ENCODE measurements at places on chromosomes 7 and 10. TPM values are rescaled to one million over a fixed set of nuclear protein-coding genes. Genes with fewer than 3 reads are reported as not detected.

CHN2 gene
- total RNA-seq = 3.5 TPM

SEMA3D gene
- 0.20 TPM for total RNA-seq

SMKR1 gene
- 1.0 TPM for total RNA-seq

TMEM236 gene
- total RNA-seq = 0.10 TPM

OAT gene
- 112 TPM for total RNA-seq

SLC26A4 gene
- 0.87 TPM for total RNA-seq

HHEX gene
- total RNA-seq = 0.40 TPM

GIMAP5 gene
- 0.20 TPM for total RNA-seq

PON2 gene
- 172 TPM for total RNA-seq

- no peak for DNase-seq
Observed at GRCh38 chr10:132263866-132264265, 43.9 kb downstream of the STK32C start.

- no peak for DNase-seq
Observed at GRCh38 chr10:20931156-20931795, 34.2 kb upstream of the NEBL start.

DNA sequence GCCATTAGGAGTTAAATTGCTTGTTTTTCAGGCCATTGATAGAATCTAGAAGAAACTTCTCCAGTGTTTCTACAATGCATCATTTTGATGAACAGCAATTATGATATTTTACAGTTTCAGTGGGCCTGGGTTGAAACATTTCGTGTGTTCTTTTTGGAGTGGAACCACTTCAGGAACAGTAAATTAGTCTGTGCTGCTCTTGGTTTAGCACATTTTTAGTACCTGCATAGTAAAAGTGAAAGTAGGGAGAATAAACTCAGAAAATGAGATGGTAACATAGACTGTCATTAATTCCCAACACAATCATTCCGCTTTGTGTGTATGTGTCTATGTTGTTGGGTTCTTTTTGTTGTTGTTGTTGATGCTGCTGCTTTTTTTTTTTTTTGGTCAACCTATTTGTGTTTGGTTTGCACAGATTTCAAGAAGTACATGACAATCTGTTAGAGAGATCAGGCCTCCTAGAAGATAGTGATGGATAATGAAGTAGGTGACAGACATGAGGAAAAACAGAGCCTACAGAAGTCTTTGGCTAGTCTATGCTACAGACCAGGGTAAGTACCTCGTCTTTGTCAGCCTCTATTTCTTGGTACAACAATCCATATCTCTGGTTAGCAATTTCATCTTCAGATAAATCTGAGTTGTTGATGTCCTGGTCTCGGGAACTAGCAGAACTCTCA lies 154.0 kb upstream of the TARP start:
- no peak for DNase-seq

DNA sequence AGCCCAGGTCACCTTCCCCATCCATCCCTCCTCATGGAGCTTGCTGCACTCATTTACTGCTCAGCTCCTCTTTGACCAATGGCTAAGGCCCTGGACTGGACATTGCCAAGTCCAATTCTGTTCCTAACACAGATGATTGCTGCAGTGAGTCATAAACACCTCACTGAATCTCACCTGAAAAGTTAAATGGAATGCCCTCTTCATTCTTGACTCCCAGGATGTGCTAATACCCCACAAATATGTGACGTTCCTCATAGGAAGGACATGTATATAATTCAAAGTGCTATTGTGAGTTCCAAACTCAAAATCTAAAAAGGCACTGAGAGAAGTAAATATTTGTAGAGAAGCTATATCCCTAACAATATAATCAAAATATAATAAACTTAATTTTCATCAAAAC lies 73.5 kb upstream of the DLX6 start:
- no peak for DNase-seq

DNA sequence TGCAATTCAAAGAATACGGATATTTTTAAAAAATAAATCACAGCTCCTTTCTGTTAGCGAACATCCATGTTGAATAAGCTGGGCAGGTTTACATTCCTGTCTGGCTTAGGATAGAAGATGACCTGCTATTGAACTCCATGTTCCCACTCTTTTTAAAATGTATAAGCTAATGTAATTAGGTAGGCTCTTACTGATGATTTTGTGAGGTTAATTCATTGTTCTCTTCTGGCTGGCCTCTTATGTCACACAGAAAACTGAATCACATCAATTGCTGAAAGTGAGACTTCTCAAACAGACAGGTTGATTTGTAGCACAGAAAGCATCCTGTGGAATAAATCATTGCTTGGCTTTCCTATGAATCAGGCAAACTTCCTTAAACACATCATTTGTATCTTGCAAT lies 24.2 kb downstream of the HGF start:
- DNase-seq = no peak

- DNase-seq = no peak
Observed at GRCh38 chr7:92034116-92034515, 93.5 kb downstream of the AKAP9 start.

- no peak for DNase-seq
Observed at GRCh38 chr7:69696054-69696591, 97.8 kb downstream of the AUTS2 start.

DNA sequence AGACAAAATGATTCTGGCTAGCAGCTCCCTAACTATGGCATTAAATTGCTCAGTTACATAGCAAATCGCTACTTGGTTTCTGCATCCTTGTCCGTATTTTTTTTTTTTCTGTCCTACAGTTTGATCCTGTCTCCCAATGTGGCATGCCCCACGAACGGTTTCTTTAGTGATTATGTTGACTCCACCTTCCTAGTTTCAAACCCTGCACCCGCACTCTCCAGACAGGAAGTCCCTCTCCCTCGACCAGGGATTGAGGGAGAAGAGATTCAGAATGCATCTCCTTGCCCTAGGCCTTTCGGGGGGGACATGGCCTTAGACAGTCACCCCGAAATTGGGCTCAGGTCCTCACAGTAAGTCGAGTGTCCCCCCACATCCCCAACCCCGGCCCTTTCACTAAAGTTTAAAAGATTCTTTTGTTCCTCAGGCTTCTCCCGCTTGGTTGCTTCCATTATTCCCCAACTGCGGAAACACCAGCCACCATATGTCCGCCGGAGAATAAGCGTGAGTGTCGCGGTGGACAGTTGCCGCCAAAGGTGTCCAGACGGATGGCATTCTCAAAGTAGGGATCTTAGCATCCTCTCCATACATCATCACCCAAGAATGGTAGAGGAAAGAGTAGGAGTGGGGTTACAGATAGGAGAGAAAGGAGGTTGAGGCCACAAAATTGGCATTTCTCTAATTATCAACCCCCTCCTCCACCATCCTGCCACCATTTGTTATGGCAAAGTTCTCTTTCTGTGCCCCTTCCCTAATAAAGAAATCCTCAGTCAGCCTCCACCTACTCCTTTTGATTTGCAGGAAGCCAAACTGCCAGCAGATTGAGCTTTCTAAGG lies 7.3 kb downstream of the EVX1 start:
- no peak for DNase-seq

DNA sequence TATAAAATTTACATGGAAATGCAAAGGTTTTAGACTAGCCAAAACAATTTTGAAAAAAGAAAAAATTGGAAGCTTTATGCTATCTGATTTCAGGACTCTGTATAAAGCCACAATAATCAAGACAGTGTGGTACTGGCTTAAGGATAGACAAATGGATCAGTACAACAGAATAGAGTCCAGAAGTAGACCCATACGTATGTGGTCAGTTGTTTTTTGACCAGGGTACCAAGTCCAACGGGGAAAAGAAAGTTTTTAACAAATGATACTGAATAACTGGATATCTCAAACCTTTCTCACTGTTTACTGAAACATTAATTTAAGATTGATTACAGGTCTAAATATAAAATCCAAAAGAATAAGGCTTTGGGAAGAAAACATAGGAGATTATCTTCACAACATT lies 79.7 kb downstream of the PODXL start:
- no peak for DNase-seq

GRCh38 chr10:1403508-1404322 lies 333.6 kb downstream of the ADARB2 start:
- DNase-seq = no peak

GRCh38 chr7:120987683-120988590 lies 574 bp upstream of the CPED1 start:
- DNase-seq = peak; percentile 86

DNA sequence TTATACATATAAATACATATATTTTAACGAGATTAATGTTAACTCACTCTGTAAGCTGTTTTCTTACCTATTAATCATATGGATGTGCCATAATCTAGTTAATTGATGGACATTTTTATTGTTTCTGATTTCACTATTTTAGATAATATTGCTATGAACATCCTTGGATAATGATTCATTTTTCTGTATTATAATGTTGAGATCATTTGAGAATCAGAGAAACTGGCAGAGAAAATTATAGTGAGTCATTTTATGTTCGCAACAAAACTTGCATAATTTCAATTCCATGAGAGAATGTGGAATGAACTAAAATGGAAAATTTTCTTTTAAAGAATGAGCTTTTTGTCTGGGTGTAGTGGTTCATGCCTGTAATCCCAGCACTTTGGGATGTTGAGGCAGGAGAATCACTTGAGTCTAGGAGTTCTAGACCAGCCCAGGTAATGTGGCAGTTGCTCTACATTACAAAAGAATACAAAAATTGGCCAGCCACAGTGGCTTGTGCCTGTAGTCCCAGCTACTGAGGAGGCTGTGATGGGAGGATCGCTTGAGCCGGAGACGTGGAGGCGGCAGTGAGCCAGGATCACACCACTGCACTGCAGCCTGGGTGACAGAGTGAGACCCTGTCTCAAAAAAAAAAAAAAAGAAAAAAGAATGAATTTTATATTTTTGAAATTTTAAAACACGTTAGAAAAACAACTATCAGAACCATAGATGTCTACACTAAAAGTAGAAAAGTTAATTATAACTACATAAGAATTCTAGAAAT lies 40.5 kb downstream of the PAPSS2 start:
- DNase-seq = no peak

GRCh38 chr10:97648562-97649404 lies 8.3 kb downstream of the PI4K2A start:
- peak; percentile 88 for DNase-seq

GRCh38 chr7:5396999-5397663 lies 26.5 kb downstream of the TNRC18 start:
- DNase-seq = no peak

DNA sequence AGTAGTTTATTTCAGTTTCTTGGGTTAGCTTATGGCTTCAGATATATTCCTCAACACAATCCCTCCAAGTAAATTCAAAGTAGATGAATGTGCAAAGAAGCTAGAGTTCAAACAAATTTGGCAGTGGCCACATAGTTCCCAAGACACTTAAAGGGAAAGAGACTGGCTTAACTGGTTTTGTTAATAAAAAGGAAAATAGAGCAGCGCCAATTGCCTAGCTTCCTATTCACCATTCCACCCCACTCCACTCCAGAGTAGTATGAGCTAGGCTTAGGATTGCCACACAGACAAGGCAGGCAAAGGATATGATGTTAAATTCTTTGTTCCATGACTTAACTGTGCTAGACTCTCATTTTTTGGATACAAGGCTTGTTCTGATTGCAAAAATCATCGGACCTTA lies 2.0 kb downstream of the XRCC2 start:
- no peak for DNase-seq

DNA sequence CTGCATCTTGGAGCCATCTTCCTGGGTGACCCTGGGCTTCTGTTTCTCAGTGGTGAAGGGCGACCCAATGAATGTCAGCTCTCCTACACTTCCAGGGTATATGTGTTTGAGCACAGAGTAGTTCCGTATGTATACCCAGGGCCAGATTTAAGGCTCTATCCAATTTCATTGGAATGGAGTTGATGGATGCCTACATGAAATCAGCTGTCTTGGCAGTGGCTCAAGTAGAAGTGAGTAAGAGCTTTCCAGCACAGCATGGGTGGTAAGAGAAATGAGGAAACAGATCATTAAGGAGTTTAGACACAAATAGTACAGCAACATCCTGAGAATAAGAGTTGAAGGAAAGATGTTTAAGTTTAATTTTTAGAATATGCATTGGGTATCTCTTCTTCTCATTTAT lies 433.0 kb downstream of the PAXIP1 start:
- no peak for DNase-seq

DNA sequence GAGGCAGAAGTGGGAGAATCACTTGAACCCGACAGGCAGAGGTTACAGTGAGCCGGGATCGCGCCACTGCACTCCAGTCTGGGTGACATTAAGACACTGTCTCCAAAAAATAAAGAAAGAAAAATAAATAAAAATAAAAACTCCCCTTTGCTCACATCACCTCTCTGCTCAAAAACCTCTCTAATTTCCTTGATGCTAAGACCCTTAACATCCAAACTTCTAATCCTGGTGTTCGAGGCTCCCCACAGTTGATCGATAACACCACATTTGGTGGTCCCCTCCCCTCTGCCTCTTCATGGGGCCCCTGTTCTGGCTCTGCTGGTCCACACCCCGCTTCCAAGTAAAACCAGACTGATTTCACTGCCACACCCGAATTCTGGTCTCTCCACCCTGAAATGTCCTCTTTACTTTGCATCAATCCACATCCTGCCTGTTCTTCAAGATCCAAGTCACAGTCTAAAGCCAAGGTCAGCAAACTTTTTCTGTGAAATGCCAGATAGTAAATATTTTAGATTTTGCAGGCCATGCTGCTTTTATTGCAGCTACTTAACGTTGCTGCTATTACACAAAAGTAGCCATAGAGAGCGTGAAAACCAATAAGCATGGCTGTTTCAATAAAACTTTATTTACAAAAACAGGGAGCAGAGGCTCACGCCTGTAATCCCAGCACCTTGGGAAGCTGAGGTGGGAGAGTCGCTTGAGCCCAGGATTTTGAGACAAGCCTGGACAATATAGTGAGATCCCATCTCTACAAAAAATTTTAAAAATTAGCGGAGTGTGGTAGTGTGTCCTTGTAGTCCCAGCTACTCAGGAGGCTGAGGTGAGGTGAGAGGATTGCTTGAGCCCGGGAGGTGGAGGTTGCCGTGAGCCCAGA lies 11.8 kb downstream of the MOSPD3 start:
- DNase-seq = no peak

- no peak for DNase-seq
Observed at GRCh38 chr7:99325001-99325493, 651 bp upstream of the ARPC1A start.

DNA sequence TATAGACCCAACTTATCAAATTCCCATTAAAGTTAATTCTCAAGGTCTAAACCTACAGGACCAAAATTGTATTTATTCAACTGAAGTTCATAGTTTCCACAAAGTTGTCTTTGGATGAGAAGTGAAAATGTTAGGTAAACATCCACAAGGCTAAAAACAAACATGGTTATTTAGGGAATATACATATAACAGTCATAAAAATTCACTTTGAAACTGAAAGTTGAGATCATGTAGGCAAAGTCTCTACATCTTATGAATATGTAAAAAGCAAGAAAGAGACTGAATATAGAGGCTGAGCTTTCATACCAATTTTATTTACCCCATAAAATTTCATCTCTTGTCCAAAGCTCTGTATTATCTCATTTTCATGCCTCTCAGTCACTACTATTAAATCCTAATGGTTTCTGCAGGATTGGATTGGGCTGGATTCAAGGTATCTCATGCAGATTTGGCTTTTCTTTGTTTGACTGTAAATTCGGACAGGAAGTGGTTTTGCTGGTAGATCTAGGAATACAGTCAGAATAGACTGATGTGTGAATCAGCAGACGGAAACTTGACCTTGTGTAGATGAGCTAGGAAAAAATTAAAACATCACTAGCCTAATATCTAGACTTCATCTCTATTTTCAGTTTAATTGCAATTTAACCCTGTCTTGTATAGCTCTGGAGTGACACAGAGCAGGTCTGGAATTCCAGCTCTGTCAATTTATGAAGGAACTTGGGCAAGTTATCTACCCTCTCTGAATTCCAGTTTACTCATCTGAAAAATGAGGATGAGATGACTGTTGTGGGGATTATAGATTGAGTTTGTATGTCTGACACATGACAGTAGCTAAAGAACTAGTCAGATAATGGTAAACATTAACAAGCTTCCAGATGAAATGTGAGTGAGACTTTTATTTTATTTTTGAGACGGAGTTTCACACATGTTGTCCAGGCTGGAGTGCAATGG lies 27.3 kb upstream of the SKAP2 start:
- peak; percentile 39 for DNase-seq
